ENCODE measurements at places on chromosomes 11 and 22.

DNA sequence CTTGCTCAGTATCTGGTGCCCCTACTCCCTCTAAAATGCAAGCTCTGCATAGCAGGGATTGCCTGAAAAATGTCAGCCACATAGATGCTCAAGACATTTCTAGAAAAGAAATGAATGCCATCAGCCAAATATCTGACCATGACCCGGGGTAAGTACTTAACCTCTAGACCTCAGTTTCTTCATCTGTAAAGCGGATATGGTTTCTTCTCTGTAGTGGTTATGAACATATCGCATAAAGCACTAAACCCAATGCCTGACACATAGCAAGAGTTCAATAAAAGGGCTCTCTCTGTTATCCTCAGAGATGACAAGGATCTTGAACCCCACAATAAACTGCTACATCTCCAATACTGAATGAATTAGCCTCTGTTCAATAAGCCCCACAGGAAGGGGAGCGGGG, 122.6 kb downstream of the ABTB2 start:
- no peak for DNase-seq

DNA sequence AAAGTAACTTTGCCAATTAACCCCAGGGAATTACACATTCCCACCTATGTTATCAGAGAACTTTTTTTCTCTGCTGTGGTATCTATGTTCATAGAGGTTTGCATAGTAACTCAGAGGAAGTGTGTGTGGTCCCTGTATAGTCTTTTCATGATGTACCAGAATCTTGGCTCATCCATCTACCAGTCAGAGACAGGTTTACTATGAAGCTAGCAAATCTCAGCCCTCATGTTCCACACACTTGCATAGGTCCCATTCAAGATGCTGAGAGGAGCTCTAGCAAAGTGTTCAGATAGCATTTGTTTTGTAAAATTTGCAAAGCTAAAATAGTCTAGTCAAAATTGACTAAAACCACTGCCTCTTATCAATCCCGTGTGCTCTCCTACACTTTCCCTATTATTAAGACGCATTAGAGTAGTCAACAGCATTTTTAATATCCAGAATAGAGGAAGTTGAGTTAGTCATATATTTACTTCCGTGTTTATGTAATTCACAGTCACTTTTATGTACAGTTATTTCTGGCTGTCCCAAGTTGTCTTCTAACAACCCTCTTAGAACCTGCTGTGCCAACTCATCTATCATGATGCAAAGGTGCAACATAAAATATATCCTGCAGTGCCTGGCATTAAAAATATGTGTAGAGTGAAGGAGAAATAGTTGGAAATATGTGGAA, 184.2 kb downstream of the FAM76B start:
- DNase-seq: no peak

DNA sequence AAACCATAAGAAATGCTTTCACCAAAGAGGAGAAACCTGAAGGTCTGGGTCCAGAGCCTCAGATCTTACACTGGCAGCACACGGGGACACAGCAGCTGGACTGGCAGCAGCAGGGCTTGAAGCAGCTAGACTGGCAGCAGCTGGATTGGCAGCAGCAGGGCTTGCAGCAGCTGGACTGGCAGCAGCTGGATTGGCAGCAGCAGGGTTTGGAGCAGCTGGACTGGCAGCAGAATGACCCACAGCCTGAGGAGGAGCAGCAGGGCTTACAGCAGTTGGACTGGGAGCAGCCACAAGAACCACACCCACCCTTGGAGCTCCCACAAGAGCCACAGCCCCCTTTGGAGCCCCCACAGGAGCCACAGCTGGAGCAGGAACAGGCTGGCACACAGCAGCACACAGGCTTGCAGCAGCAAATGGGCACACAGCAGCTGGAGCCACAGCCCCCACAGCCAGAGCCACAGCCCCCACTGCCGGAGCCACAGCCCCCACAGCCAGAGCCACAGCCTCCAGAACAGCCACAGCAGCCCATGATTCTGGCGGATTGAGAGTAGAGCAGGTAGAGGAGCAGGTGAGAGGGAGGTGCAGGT, at the start of gene KRTAP5-11:
Gene KRTAP5-11, minus strand, starts transcription at position 567 of the 587 bp plus-strand sequence. Its CDS starts 38 bp downstream, at position 529.
- no peak for DNase-seq

DNA sequence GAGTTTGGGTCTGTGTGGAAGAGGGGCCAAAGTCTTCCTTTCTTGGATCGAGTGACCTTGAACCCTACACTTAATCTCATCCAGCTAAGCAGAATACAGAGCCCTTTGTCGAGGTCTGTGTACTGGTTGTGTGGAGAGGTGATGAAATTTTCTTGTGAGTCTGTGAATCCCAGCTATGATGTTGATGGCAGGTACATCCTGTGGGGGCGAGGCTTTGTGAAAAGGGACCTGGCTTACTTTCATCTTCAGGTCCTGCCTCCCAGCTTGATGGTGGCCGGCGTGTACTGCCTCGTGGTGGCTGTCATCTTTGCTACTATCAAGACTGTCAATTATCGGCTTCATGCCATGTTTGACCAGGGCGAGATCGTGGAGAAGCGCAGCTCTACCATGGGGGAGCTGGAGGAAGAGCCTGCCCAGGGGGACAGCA, 1.0 kb downstream of the PCNX3 start:
- no peak for DNase-seq

DNA sequence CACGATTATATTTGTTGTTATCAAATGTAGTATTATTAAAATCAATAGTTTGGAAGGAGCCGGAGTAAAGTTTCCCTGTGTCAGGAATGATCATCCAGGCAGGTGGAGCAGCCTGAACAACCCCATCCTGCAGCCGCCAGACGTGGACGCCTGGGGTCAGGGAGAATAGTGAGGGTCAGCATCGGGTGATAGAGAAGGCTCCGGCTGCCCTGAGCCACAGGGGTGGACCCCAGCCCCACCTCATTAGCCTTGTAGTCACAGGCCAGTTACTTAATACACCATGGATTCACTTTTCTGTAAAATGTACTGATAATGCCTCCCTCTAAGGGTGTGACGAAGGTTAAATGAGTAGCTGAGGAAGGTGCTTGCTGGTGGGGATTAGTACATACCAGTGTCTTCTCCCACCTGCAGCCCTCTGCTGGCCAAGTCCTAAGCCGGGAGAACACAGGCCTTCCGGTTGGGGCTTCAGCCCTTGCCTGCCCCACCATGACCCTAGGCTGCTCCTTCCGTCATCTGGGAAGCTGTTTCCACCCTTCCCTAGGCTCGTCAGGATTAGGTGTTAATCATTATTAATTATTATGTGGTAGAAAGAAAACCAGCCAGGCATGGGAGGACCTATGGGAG, 14.9 kb downstream of the TMEM121B start:
- no peak for DNase-seq

DNA sequence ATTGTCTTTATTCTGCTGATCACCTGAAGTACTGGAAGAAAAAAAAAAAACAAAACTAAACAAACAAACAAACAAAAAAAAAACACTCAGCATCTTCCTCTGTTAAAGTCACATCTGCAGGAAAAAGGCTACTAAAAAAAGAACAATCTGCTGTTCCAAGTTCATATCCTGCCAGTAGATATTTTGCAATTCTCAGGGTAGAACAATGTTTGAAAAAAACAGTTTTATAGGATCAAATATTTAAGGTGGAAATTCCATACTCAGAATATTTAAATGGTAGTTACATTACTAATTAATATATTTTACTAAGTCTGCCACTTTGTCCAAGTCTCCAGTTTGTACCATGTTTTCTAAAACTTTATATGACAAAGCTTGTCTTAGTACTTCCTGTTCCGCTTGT, 175.2 kb downstream of the SBF2 start:
- no peak for DNase-seq

DNA sequence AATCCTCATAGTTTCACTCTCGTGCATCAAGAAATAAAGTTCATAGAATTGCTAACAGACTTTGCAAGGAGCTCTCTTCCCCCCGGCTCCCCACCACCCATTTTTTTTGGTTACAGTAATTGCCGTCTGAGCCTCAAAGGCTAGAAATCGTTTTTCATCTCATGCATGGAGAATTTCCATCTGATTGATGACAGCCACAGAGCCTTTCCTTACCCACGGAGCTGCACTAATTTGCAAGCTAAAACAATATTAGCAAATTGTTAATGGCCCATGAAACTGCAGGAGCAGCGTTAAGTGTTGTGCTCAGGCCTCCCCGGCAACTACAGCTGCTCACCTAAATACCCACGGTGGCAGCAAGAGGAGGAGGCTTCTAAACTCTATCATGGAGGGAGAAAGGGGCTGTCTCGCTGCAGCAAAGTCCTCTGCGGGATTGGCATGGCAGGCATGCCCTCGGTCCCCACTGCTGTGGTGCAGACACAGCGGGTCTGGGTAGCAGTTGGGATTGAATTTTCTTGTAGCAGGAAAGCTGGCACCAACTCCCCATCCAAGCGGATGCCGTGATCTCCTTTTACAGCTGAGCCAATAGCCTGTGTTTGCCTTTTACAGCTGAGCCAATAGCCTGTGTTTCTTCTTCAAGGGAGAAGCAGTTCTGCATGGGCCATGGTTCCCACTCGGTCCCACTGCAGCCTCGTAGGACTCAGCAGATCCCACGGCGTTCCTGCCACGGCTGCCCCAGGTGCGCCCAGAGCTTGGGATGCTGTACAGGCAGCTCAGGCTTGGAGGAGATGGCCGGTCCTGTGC, 412.3 kb downstream of the BRD1 start:
- no peak for DNase-seq

- peak; percentile 48 for DNase-seq
These were observed 296.8 kb downstream of the RAB38 start for GRCh38 chr11:87878373-87878825.

DNA sequence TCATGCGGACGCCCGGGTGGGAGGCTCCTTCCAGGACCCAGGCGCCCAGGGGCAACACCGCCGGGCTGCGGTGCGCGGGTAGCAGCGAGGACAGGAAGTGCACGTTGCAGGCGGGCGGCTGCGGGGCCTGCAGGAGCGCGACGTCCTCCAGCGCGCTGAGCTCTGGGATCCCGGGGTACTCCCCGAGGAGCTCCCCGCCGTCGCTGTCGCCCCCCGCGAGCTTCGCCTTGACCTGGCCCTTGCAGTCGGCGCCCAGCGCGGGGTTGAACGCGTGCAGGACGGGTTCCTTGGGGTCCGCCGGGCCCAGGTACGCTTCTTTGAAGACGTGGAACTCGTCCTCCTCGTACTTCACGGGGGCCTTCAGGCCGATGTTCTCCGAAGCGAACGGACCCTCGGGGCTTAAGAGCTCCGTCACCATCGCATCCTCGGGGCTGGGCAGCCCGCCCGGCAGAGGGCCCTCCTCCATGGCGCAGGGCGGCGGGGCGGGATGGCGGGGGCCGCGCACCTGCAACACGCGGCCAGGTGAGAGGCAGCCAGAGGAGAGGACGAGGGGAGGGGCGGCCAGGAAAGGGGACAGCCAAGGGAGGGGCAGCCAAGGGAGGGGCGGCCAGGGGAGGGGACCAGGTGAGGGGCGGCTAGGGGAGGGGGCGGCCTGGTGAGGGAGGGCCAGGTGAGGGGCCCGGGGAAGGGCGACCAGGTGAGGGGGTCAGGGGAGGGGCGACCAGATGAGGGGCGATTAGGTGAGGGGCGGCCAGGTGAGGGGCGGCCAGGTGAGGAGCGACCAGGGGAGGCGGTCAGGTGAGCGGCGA, 921 bp downstream of the TESMIN start:
- DNase-seq: no peak

GRCh38 chr11:96287822-96288439, 55.1 kb downstream of the MAML2 start:
- DNase-seq: no peak

DNA sequence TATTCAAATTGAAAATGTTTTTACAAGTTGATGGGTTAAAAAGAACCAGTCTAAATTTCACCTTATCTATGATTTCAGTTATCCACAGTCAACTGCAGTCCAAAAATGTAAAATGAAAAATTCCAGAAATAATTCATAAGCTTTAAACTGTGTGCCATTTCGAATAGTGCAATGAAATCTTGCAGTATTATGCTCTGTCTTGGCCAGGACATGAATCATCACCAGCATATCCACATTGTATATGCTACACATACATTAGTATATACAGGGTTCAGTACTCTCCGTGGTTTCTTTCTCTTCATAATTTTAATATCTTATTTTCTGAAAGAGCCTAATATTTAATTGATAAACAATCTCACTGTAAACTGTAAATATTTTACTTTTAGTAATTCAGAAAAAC, 45.9 kb downstream of the ARHGAP32 start:
- no peak for DNase-seq

- no peak for DNase-seq
These were observed 732.7 kb downstream of the TBC1D22A start for GRCh38 chr22:47495110-47495509.

DNA sequence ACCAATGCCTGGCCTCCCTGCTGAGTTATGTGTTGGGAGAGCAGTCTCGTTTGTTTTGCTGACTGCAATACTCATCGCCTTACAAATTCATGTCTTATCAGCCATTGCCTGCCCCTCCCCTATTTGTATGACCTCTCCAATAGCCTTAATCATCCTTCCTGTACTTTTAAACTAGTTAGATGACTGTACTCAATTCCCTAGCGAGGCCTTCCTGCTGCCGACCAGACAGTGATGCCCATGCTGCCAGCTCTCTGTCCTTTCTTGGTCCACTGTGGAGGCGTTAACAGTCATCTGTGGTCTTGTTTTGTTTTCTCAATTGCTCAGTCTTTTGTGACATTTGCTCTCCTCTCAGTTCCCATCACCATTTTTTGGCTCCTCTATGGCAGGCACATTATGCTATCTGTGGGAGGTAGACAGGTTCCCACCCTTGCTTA, 20.3 kb upstream of the YPEL1 start:
- DNase-seq: peak; percentile 76

GRCh38 chr11:30009060-30009459, 7.8 kb downstream of the KCNA4 start:
- no peak for DNase-seq

DNA sequence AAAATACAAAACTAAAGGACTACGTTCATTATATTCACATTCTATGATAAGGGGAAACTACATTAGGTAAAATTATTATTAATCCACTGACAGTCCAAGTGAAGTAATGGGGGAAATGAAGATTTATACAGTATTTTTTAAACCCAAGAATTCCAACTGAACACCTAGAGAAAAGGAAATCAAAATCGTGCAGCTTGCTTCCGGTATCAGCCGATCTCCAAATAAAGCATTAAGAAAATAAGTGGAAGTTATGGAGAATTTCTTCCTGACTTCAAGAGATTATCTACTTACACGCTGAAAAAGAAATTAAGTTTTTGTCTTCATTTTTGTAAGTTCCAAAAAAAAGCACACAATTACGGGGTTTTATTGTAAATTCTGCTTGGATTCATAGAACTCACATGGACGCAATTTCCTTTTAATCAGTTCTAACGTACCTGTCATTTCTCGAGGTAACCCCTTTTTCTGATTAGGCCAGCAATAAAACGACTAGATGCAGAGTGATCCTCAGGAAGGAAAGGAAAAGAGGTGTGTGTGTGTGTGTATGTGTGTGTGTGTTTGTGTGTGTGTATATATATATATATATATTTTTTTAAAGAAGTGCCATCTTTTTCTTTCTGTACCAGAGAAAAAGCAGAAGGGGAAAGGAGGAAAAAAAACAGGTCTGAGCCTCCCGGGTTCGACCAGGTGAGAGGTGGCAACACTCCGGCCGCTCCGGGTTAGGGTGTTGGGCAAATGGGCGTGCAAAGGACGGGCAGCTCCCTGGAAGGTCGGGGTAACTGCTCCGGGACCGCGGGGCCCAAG, 1.1 kb downstream of the ZBTB44 start:
- no peak for DNase-seq

- no peak for DNase-seq
These were observed 78.3 kb downstream of the MICAL2 start for GRCh38 chr11:12188548-12189317.
